ENCODE measurements at places on chromosomes 12 and 14. TPM values are rescaled to one million over a fixed set of nuclear protein-coding genes. Genes with fewer than 3 reads are reported as not detected.

Gene RD3L
- total RNA-seq: not detected

- H3K4me1 ChIP-seq: no peaks in the 10 kb centered on the region
- no peak overlapping the region for H3K27ac ChIP-seq
- H3K36me3 ChIP-seq: no peaks in the 10 kb centered on the region
- H3K4me3 ChIP-seq: no peak overlapping the region
Observed at GRCh38 chr14:80988735-80989429, 33.5 kb downstream of the TSHR start.

Gene SYCP3
- not detected for total RNA-seq

DNA sequence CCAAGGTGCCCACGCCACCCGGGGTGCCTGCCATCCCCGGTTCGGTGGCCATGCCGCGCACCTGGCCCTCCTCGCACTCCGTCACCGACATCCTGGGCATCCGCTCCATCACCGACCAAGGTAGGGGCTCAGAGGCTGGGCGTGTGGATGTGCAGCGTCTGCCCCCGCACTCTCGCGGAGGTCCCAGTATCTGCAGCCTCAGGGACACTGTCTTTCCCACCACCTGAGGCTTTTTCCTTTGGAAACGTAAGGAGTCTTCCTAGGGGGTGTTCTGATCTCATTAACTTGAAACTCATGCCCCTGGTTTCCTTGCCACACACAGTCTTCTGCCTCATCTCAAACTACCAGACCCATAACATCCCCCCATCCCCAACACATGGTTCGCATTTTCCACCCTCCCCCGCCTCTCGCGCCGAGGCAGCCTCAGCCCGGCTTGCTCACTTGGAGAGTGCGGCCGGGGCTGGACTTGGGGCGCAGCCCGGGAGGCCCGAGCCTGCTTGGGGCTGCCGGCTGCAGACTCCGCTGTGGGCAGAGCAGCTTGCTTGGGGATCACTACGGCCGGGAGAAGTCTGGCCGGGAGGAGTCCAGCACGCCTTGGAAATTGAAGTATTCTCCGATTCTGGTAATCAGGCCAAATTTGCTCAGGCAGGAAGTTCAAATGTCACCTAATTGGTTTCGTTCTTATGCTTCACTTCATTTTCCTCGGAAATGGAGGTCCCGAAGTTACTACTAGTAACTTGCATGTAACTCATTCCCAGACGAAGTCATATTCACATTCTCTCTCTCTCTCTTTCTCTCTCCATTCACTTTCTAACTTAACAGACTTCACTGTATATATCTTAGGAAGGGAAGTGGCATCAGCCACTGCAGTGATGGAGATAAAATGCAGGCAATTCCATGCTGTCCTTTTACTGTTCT is 2.0 kb downstream of the PAX9 start:
- peak overlapping the region; percentile 55 for H3K27ac ChIP-seq
- H3K4me1 ChIP-seq: peaks cover 15% of the 10 kb centered on the region
- DNase-seq: no peak
- peaks cover 97% of the 10 kb centered on the region for H3K27me3 ChIP-seq
- no peaks in the 10 kb centered on the region for H3K36me3 ChIP-seq

GRCh38 chr12:118922405-118922804 is 58.9 kb upstream of the SRRM4 start:
- no peaks in the 10 kb centered on the region for H3K36me3 ChIP-seq
- H3K4me1 ChIP-seq: no peaks in the 10 kb centered on the region
- no peak overlapping the region for H3K27ac ChIP-seq
- no peak for DNase-seq

DNA sequence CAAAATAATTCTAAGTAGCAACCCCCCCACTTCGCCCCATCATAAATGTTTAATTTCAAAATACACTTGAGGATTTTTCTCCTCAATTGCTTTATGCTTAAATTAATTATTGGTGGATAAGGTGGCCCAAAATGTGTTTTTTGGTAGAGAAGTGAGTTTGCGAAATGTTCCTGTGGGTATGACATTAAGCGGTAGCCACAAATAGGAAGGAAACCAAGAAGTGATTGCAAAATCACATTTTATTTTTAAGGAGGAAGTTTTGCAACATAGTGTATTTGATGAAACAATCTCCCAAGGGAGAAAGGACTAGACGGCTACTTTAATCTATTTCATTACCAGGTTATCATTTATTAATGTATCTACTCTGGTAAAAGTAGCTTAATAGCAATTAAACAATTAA is 25.5 kb downstream of the SLC25A3 start:
- no peak for DNase-seq
- H3K27ac ChIP-seq: peak overlapping the region; percentile 23
- no peaks in the 10 kb centered on the region for H3K36me3 ChIP-seq
- no peak overlapping the region for H3K4me3 ChIP-seq

Gene CCNT1
- total RNA-seq: 51.7 TPM

Gene POTEG
- total RNA-seq: not detected

Gene APOF
- not detected for total RNA-seq

- H3K4me3 ChIP-seq: no peak overlapping the region
- no peaks in the 10 kb centered on the region for H3K36me3 ChIP-seq
- H3K27ac ChIP-seq: no peak overlapping the region
- no peak for DNase-seq
Observed at GRCh38 chr14:92252323-92252722, 70.6 kb upstream of the SLC24A4 start.
